ENCODE measurements at places on chromosomes 2 and 18.

DNA sequence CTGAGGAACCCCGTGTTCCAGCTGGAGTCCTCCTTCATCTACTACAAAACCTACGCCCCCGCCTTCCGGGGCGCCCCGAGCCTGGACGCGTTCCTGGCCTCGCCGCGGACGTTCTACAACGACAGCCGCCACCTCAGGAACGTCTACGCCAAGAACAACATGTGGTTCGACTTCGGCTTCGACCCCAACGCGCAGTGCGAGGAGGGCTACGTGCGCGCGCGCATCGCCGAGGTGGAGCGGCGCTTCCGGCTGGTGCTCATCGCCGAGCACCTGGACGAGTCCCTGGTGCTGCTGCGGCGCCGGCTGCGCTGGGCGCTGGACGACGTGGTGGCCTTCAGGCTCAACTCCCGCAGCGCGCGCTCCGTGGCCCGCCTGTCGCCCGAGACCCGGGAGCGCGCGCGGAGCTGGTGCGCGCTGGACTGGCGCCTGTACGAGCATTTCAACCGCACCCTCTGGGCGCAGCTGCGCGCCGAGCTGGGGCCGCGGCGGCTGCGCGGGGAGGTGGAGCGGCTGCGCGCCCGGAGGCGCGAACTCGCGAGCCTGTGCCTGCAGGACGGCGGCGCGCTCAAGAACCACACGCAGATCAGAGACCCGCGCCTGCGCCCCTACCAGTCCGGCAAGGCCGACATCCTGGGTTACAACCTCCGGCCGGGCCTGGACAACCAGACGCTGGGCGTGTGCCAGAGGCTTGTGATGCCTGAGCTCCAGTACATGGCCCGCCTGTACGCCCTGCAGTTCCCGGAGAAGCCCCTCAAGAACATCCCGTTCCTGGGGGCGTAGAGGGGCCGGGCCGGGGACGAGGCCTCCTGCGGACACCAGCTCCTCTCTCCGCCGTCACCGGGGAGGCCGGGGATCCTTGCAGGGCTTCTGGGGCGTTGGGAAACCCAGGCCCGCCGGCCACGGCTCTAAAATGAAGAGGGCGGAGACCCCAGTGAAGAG, 5.3 kb upstream of the NEU4 start:
- DNase-seq, result no peak

DNA sequence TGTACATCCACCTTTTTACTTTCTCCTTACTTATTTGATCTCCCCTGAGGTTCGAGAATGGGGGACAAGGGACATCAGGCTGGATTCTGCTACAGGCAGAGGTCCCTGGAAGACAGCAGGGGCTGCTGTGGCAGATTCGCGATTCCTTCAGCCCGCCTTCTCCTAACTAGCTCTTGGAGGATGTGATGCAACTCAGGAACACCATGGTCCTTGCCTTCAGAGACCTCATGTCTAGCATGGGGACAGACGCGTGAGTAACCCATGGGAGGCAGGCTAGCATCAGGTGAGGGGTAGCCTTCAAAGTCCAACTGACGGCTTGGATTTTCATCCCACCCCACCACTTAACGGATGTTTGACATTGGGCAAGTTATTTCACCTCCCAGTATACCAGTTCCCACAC, 869 bp upstream of the TCF23 start:
- no peak for DNase-seq

DNA sequence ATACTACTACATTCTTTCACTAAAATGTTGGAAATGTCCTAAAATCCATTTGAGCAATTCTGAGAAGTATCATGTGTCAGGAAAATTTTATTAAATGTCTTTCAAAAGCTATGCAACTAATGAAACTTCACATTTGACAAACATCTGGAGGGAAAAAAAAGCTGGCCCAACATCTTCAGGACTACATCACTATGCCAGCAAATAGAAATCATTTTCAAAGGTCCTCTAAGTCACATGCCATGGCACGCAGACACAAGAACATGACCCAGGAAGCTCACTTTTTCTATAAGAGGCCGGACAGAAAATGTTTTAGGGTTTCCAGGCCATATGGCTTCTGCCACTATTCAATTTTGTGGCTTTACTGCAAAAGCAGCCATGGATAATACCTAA, 11.6 kb downstream of the KANSL3 start:
- no peak for DNase-seq

DNA sequence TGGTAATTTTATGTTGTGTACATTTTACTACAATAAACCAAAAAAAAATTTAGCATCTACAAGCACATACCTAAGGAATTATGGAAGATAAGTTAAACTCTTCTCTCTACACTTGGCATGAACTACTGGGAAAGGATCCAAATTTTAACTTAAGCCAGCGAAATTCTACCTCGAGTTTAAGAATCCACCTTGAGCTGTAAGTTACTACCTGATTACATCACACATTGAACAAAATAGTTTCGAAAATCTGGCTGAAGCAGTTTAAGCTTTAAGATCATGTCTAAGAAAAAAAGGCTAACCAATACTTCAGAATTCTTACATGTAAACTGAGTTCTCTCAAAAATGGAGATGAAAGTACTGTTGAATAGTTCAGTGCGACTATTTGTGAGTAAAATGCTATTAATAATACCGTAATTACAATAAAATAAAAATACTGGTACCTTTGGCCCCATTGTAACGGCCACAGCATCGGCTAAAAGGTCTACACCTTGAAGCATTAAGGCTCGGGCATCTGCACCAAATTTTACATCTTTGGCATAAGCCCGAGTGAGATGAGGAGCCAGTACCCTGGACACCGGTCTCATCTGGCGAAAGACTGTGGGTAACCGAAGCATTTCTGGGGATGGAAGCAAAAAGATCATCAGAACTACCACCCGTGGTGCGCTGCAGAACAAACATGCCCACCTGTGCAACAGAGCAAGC, 1.3 kb downstream of the HSPD1 start:
- DNase-seq, result no peak

DNA sequence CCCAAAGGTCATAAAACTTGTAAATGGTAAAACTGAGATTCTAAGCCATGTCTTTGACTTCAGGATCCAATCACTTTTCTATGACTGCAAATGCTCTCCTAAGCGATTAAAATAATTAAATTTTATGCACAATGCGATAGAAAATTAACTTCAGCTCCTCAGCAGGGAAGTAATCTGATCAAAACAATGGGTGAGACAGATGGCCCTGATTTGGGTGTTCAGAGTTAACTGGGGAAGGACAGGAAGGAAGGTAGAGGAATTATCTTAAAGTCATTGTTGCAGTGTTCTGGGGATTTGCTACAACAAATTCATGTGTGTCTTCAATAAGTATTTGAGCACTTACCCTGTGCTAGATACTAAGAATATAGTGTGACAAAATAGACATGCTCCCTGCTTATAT, 446.0 kb upstream of the MEX3C start:
- no peak for DNase-seq

DNA sequence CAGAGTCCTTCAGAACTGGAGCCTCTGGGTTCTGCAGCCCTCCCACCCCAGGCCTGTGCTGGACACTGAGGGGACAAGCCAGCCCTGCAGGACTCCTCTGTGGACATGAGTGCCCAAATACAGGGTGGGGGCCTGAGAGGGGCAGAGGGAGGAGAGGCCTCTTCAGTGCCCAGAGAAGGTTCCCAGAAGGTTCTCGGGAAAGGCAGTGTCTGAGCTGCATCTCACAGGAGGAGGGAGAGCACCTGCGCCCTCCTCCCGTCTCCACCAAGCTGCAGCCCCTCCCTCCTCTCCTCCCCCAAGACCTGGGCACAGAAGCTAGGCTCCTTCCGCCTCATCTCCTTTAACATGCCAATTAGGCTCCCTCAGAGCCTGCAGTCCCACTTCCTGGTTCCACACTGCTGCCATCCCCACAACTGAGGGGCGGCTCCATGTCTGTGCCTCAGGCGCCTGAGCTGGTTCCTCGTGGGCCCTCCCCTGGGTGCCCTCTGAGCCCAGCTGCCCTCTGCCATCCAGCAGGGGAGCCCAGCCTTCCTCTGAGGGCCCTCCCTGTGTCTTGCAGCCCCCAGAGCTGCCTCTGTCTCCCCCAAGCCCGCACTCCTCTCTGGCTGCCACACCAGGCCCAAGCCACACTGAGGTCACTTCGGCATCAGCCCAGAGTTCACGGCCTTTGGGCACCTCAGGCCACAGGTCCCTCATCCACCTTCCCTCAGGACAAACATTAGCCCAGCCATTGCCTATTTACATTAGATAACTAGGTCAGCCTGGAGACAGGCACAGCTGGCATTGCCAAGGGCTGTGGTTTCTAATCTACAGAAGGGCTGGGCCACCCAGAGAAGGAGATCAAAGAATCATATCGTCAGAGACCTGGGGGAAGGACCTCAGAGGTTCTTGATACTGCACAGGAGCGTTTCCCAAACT, 28.9 kb downstream of the KCNK3 start:
- no peak for DNase-seq

DNA sequence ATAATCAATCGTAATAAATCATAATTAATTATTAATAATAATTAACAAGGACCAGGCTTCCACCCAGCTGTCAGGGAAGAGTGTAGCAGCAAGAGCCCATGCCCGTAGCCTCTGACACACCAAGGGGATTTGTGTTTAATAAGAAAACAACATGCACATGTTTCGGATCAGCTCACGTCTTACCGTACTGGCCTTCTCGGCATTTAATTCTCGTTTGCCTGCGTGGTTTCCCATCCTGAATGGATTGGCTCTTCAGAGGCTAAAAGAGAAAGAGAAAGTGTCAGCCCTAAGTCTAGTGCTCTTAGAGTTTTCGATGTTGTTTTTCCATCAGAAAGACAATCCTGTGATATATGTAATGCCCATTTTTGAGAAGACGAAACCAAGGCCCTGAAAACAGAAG, 27.6 kb downstream of the MBP start:
- DNase-seq, result no peak

GRCh38 chr18:43596105-43596712, 318.9 kb upstream of the SYT4 start:
- no peak for DNase-seq

DNA sequence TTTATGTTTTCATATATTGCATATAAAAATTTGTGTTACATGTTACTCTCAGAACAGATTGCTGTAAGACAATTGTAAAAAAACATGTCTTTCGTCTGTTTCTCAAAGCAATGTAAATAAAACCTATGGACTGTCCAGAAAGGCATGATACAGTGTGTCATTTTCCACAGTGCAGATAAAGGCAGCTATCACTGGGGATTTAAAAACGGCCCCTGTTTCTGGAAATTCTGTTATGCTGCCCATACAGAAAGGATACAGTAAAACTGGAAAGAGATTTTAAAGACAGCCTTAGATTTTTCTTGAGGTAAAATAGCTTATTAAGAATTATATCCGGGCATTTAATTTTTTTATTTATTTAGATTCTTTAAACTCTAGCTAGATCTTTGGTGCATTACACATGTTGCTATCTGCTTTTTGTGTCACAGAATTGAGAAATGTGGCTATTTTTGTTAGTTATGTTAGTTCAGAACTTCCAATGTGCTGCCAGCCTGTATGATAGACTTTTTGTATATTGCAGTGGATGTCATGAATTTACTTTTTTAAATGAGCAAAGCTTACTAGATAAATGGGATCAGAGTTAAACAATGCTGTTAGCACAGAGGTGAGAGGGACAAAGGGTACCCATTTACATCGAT, 859 bp upstream of the INO80D start:
- no peak for DNase-seq

- DNase-seq, result no peak
Observed at GRCh38 chr2:174656035-174656434, 58.4 kb upstream of the WIPF1 start.

- no peak for DNase-seq
Observed at GRCh38 chr18:31634331-31634713, 42.6 kb downstream of the TTR start.

- DNase-seq, result no peak
Observed at GRCh38 chr2:200003444-200003843, 48.1 kb downstream of the MAIP1 start.

- no peak for DNase-seq
Observed at GRCh38 chr18:4821801-4822200, 366.7 kb upstream of the DLGAP1 start.

- no peak for DNase-seq
Observed at GRCh38 chr2:191786694-191787093, 60.2 kb downstream of the CAVIN2 start.

All from T-helper 22 cell (primary cell).